GM04504 (cell line): ENCODE measurements at places on chromosomes 2 and 18.

DNA sequence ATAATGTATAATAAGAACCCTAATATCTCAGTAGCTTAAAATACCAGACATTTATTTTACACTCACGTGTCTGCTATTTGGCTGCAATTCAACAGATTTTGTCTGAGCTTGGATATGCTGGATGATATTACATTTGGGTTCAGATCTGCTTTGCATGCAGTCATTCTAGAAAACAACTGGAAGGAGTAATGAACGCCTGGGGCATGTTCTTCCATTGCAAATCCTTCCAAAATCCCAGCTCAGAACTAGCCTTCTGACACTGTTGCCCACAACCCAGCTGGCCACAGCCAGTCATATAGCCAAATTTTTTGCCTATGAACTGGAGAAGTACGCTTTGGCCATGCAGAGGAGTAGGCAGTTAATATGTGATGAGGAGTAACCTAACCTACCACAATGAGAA, 597.8 kb upstream of the VRK2 start:
- DNase-seq: no peak

DNA sequence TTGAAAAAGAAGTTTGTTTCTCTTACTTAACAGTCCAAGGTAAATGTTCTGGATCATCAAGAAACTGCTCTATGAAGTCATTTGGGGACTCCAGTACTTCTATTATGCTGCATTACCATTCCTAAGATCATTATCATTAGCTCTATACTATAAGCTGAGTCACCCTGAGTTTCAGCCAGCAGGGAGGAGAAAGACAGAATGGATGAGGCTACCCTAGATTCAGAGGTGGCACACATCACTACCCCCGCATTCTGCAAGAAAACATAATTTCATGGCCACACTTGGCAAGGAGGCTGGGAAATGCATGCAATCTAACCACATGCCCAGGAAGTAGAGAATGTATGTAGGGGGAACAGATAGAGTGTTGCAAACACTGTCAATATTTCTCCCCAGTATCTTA, 16.6 kb upstream of the LNPK start:
- DNase-seq: no peak

- no peak for DNase-seq
Measured at GRCh38 chr18:56210520-56210919, 427.9 kb downstream of the TXNL1 start.

- no peak for DNase-seq
Measured at GRCh38 chr2:233011702-233012131, 1.3 kb downstream of the NGEF start.

GRCh38 chr2:226999661-227000060, 163.8 kb downstream of the RHBDD1 start:
- DNase-seq: no peak

GRCh38 chr2:219058541-219059374, 2.0 kb downstream of the IHH start:
- DNase-seq: no peak

- no peak for DNase-seq
Measured at GRCh38 chr2:123179526-123179925, 845.6 kb upstream of the CNTNAP5 start.

- no peak for DNase-seq
Measured at GRCh38 chr18:45830917-45831316, 5.4 kb downstream of the SIGLEC15 start.

DNA sequence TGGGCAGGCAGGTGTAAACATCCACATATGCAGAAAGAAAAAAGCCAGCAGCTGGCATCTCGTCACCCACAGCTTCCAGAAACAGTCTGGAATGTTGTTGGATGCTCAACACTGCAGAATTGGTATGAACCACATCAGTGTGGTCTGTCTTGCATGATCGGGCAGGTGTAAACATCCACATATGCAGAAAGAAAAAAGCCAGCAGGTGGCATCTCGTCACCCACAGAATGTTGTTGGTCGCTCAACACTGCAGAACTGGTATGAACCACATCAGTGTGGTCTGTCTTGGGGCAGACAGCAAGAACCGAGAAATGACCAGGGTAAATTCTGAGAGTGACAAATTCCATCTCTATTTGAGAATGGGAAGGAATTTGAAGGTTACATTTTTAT, 39.6 kb downstream of the DOCK10 start:
- DNase-seq: no peak

DNA sequence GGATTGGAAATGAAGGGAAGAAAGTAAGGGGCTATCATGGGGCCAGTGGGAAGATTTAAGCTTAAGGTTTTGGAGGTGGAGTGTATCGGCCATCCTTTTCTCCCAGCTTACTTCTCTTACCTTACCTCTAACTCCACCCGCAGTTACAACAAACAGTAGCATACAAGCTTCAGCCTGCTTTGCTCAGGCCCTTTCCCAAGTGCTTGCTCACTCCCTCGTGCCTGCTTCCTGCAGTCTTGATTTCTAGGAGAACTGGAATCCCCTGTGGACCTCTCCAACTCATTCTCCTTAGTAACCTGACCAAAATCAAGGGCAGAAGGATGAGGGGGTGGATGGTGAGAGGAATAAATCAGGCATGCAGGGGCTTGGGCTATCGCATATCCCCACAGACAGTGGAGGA, 5.8 kb upstream of the LYG2 start:
- no peak for DNase-seq

- no peak for DNase-seq
Measured at GRCh38 chr2:26782876-26783704, 2.8 kb upstream of the CENPA start.

- DNase-seq: peak; percentile 81
Measured at GRCh38 chr18:12287684-12288402, 20.2 kb upstream of the TUBB6 start.

GRCh38 chr18:28116461-28116860, 60.5 kb downstream of the CDH2 start:
- DNase-seq: no peak

DNA sequence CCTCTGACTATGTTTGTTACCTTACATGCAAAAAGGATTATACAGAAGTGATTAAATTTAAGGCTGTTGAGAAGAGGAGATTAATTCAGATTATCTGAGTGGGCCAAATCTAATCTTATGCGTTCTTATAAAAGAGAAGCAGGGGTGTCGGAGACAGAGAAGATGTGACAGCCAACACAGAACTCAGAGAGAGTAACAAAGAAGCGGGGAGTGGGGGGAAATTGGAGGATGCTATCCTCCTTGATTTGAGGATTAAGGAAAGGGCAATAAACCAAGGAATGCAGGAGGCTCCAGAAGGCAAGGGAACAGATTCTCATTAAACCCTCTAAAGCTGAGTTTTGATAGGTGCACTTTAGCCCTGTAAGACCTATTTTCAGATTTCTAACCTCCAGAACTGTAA, 291.3 kb upstream of the REG3G start:
- DNase-seq: no peak

DNA sequence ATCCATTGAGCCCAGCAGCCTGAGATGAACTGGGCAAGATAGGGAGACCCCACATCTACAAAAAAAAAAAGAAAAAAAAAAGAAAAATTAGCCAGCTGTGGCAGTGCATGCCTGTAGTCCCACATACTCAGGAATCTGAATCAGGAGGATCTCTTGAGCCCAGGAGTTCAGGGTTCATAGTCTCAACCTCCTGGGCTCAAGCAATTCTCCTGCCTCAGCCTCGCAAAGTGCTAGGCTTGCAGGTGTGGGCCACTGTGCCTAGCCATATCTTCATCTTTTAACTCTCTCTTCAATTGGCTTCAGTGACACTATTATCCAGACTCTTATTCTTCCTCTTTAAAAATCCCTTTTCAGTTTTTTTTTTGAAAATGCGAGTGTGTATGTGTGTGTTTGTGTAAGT, 28.5 kb upstream of the YES1 start:
- no peak for DNase-seq

DNA sequence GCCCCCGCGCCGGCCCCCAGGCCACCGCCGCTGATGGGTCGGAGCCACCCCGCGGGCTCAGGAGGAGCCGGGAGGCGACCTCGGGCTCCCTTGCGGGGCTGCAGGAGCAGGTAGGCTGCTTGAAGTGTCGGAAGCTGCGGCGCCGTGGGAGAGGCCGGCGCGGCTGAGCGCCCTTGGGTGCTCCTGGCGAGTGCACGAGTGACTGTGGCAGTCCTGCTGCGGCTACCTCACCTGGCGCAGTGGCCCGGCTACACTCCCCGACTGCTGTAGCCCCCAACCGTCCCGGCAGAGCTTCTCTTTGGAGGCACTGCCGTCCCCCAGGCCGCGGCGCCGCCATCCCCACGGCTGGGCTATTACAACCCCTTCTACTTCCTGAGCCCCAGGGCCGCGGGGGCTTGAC, 10.0 kb upstream of the LYPD6 start:
- DNase-seq: no peak

DNA sequence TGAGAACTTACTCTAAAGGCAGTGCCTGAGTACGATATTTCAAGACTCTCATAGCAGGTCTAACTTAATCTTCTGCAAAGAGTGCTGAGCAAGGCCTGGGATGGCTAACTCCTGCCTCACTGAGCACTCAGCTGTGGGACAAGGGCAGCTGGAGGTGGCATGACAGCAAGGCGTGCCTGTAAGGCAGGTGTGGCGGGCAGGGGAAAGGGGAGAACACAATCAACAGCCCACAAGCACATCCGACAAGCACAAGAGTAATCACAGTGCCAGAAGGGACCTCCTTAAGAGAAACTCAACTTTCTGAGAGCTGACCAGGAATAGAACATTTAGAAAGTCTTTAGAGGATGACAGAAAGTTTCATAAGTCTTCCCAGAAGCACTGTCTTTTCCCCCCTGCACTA, 42.0 kb downstream of the GPR45 start:
- no peak for DNase-seq

DNA sequence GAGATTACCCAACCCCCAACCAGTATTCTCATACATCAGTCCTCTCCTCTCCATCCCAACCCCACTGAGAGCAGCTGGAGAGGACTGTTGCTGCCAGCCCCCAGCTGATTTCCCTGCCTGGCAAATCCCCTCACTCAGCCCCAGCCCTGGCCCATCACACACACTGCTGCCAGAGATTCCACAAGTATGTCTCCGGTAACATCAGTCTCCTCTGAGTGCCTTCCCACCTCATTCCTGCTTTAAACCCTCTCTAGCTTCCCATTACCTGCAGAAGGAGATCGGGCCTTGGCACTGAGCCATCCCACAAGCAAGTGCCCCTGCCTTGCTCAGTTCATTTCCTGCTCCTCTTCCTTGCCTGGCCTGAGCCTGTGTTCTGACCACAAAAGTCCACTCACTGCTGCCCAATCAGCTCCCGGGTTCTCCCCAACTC, 50.6 kb upstream of the ZFP36L2 start:
- DNase-seq: no peak

- no peak for DNase-seq
Measured at GRCh38 chr2:161426922-161427663, 11.0 kb downstream of the TBR1 start.

DNA sequence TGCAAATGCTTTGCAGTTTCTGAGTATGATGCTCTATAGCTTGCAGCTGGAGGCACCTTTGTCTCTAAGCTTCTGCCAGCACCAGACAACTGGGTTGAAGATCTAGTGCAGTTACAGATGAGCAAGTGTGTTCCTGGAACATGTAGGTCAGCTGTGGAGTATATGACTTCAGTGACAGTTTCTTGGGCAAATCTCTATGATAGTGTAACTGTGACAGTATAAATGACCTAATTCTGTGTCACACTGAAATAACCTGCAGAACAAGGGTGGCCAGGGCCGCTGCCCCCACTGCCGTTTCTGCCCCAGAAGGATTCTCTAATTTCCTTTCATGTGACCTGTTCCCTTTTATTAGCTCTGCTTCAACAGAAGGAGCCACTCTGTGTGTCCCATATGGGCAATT, 145.3 kb upstream of the DAPL1 start:
- DNase-seq: no peak

- DNase-seq: no peak
Measured at GRCh38 chr18:48100651-48101165, 170.2 kb upstream of the SMAD2 start.

DNA sequence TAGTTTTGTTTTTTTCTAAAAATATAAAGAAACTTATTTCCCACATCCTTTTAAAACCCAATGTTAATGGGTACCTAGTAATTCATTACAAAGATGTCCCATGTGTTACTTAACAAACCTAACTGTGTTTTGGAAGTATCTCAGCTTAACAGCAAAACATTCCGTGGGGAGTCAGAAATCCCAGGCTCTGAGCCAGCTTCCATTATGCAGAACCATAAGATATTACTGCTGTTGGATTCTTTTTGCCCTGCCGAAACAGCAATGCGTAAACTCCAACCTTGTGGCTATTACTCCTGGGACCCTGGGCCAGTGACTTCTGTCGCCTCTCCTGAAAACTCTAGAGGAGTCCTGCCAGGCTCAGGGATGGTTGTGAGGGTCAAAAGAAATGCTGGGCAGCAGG, 174.1 kb downstream of the UXS1 start:
- DNase-seq: no peak

- DNase-seq: no peak
Measured at GRCh38 chr18:25169701-25170100, 182.3 kb downstream of the ZNF521 start.

DNA sequence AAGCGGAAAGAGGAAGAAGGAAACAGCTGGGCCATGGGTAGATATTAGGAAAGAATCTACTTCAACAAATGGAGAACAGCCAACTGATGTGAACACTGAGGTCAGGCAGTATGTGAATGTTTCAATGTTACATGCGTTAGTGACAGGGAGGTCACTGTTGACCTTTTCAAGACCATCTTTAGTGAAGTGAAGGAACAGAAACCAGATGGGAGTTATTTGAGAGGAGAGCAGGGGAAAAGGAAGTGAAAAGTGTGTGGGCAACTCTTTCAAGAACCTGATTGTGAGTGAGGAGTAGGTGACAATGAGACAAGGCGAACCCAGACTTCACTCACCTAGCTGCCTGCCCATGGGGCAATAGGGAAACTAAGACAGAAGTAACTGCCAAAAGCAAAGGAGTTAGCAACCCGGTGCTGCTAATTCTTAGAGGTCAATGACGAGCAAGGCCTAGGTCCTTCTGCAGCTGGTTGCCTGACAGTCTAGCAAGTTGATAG, 67.0 kb downstream of the SP3 start:
- DNase-seq: no peak

GRCh38 chr2:62334440-62335058, 138.6 kb downstream of the B3GNT2 start:
- no peak for DNase-seq

DNA sequence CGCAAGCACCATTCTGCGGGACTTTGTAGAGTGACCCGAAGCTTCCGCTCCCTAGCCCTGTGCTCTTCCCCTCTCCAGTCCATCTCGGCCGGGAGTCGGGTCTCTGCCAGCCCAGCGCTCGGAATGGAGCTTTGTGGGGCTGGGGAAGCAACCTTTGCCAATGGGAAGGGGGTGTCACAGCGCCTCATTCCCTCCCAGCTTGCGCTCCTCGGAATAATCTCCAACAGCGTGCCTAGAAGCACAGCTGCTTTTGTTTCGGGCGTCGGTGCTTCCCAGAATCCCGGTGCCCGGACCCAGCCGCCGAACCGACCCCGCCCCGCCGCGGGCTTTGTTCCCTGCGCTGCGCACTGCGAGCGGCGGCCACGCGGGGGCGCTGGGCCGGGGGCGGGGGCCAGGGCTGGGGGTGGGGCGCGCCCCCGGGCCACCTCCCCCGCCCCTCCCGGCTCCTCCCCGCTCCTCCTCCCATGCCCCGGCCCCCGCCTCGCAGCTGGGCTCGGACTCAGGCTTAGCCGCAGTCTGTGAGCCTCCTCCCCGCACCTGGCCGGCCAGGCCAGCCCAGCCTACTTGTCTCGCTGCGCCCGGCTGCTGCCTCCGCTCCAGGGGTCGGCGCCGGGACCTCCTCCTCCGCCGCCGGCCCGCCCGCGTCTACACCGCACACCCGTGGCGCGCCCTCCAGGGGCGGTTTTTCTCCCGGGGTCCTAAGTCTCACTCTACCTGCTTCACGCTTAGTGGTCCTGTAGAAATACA, 77.7 kb upstream of the SMAD2 start:
- no peak for DNase-seq

- no peak for DNase-seq
Measured at GRCh38 chr18:49142216-49142615, 191.5 kb upstream of the SMAD7 start.
